ENCODE measurements at places on chromosomes 7 and 10.

GRCh38 chr10:116489460-116489859, 56.3 kb upstream of the PNLIP start:
- DNase-seq = no peak

DNA sequence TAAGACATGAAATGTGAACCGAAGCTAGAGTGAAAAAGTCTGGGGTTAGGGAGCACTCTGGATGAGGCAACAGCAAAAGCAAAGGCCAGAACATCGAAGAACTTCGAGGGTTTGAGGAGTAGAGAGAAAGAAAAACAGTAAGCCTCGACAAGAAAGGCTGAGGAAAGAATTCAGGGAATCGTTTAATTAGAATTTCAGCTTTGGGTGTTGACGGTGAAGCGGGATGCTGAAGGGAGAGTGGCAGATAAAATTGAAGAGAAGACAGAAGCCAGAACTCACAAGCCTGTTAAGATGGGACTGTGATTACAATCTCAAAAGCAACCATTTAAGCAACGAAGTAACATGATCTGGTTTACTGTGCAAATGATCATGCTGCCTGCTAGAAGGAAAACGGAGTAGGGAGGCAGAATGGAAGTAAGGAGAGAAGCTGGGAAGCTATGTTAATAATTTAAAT, 2.1 kb downstream of the TRDMT1 start:
- peak; percentile 71 for DNase-seq

DNA sequence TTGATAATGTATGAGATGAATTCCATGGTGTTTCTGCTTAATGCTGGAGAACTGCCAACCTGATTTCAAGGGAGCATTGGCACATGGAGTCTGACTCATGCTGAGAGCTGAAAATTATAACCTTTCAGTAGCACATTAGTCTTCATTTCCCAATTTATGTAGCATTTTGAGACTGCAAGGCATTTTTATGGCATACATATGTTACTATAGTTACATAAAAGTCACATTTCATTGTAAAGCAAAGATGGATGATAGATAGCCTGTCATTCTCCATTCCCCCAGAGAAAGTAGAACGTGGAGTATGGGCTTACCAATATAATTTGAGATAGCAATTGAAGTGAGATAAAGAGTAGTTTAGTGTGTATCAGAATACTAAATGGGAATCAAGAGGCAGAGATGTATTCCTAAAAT, 103.1 kb downstream of the SLC16A9 start:
- DNase-seq = peak; percentile 52

- no peak for DNase-seq
Observed at GRCh38 chr10:113523071-113523470, 29.8 kb upstream of the HABP2 start.

DNA sequence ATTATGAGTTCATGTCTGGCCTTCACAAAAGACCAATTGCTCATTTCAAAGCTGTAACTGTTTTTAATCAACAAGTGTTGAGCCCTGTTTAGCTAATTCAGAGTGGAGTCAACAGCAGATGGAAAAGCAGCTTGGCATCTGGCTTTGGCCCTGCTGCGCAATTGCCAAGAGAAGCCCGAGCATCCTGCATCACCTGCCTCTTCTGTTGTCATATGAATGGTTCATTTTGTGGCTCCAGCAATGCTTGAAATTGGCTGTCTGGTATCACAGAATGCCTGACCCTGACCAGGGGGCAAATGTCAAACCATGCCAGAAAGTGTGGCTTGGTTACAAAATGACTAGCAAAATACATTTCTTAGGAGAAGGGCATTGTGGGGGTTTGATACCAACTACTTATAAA, 296.5 kb upstream of the PHF14 start:
- no peak for DNase-seq

- no peak for DNase-seq
Observed at GRCh38 chr7:96033009-96033598, 260.8 kb downstream of the DYNC1I1 start.

GRCh38 chr10:97861097-97861750, 11.6 kb downstream of the GOLGA7B start:
- peak; percentile 53 for DNase-seq

GRCh38 chr7:136114966-136115762, 138.0 kb upstream of the MTPN start:
- peak; percentile 50 for DNase-seq

DNA sequence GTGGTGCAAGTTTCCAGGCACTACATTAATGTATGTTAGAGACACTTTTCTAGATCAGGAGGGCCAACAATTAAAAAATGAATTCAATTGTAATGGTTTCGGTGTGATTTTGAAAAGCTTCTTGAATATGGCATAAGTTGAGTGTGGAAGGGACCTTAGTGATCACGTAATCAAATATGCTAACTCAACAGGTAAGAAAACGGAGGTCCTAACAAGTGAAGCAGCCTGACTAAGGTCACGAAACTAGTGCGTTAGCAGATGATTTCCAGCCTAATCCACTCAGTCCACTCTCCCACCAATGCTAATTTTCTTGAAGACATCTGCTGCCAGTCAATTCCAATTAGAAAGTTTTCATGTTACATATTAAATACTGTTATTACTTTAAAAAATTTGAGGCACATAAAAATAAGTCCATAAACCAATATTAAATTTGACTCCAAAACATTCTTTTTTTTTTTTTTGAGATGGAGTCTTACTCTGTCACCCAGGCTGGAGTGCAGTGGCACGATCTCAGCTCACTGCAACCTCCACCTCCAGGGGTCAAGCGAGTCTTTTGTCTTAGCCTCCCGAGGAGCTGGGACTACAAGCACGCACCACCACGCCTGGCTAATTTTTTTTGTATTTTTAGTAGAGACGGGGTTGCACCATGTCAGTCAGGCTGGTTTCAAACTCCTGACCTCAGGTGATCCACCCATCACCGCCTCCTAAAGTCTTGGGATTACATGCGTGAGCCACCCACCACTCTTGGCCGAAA, 2.3 kb upstream of the RSBN1L start:
- DNase-seq = no peak

- DNase-seq = peak; percentile 14
Observed at GRCh38 chr10:108556186-108556585, 1367.1 kb downstream of the XPNPEP1 start.

GRCh38 chr10:34760606-34761005, 54.5 kb downstream of the PARD3 start:
- DNase-seq = peak; percentile 44

GRCh38 chr7:99173787-99174186, 29.9 kb upstream of the SMURF1 start:
- DNase-seq = peak; percentile 5

DNA sequence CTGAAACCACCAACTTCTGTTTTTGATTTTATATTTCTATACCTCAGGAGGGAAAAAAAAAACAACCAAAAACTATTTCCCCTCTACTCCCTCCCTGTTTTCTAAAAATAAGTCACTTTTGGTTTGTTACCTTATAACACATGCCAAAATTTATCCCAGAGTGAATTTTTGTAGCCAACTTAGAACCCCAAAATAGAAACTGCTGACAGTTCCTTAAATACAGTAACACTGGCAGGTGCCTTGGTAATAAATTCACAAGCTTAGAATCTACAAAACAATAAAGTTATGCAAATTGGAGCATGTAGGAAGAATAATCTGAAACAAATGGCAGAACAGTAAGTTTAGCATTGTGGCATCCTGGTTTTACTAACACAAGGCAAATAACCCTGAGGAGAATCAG, 165.0 kb upstream of the HDAC9 start:
- DNase-seq = no peak

DNA sequence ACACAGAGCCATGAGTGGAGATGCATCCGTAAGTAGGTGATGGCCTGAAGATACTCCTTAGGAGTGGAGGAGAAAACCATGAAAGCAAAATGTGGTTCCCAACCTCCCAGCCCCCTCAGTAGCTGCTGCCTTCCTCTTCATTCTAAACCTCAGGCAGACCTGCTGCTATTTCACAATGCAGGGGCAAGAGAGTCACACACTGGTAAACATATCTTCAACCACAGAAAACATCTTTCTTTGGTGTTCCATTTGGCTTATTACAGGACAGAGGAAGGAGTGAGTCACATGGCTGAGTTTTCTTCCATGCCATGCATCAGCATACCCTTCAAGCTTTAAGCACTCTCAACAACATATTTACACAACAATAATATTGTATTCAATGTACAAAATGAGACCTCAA, 342.1 kb downstream of the BMPER start:
- DNase-seq = peak; percentile 49

- DNase-seq = no peak
Observed at GRCh38 chr7:158094671-158095226, 492.9 kb downstream of the PTPRN2 start.

- peak; percentile 54 for DNase-seq
Observed at GRCh38 chr10:60828489-60828852, 50.2 kb downstream of the CDK1 start.

- no peak for DNase-seq
Observed at GRCh38 chr7:156127166-156128134, 315.2 kb upstream of the SHH start.

DNA sequence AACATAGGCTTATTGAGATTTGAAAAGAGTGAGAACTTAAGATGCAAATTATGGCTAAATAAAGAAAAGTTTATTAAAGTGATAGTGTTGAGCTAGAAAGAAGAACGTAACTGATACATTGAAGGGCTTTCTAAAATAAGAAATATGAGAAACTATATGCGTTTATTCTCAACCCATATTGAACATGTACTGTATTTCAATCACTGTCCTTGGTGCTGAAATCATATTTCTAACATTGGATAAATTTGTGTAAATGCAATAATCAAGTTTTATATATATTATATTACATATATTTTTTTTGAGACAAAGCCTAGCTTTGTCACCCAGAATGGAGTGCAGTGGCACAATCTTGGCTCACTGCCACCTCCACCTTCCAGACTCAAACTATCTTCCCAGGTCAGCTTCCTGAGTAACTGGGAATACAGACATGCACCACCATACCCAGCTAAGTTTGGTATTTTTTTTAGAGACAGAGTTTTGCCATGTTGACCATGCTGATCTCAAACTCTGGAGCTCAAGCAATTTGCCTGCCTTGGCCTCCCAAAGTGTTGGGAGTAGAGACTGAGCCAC, 1065.8 kb downstream of the REEP3 start:
- DNase-seq = no peak

DNA sequence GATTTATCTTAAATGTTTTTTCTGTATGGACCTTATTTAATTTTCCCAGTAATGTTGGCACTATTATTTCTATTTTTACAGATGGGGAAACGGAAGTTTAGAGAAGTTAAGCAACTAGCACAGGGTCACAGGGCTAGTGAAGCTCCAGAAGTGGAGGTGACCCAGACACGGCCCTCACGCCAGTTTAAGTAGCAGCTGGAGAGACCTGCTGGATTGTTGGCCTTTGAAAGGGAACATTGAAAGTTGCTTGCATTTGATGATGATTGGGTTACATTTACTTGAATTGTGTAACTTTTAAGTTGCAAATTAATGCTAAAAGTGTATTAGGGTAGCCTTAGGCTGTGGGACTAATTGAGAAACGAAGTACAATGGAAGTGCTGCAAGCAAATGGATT, 25.6 kb downstream of the CDK14 start:
- DNase-seq = peak; percentile 31

GRCh38 chr7:121748546-121748945, 124.4 kb upstream of the PTPRZ1 start:
- no peak for DNase-seq

GRCh38 chr7:130290745-130291144, 2.2 kb upstream of the CPA4 start:
- peak; percentile 84 for DNase-seq

DNA sequence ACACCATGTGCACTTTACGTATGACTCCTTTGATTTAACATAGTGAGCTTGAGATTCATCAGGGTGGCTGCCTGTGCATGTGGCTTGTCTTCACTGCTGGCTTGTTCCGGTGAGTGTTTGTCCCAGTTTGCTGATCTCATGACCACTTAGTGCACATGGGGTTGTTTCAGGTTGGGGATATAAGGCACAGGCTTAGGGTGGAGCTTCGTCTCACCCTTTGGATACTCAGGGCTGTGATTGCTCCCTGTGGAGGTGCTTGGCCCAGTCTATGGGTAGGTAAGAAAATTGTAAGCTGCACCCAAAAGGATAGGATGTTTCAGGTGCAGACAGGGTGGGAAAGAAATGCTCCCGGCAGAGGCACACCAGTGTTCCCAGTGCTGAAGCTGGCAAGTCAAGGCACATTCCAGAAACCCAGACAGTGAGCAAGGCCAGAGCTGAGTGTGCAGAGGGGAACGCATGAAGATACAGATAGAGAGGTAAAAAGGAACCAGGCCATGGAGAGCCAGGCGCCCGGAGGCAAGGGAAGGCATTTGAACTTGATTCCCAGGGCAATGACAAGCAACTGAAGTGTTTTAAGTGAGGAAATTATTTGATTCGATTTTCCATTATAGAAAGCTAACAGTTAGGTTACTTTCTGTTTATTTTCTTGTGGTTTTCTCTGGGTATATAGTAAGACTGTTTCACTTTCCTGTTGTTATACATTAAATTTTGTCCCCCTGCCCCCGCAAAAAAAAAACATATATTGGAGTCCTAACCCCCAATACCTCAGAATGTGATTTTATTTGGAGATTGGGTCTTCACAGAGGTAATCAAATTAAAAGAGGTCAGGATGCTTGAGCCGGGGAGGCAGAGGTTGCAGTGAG, 289.8 kb upstream of the KLF6 start:
- peak; percentile 71 for DNase-seq

- DNase-seq = no peak
Observed at GRCh38 chr10:99850767-99851340, 68.4 kb downstream of the ABCC2 start.

- DNase-seq = no peak
Observed at GRCh38 chr7:134353411-134353810, 36.7 kb upstream of the SLC35B4 start.

- DNase-seq = no peak
Observed at GRCh38 chr7:95357623-95358022, 33.3 kb upstream of the PON1 start.

DNA sequence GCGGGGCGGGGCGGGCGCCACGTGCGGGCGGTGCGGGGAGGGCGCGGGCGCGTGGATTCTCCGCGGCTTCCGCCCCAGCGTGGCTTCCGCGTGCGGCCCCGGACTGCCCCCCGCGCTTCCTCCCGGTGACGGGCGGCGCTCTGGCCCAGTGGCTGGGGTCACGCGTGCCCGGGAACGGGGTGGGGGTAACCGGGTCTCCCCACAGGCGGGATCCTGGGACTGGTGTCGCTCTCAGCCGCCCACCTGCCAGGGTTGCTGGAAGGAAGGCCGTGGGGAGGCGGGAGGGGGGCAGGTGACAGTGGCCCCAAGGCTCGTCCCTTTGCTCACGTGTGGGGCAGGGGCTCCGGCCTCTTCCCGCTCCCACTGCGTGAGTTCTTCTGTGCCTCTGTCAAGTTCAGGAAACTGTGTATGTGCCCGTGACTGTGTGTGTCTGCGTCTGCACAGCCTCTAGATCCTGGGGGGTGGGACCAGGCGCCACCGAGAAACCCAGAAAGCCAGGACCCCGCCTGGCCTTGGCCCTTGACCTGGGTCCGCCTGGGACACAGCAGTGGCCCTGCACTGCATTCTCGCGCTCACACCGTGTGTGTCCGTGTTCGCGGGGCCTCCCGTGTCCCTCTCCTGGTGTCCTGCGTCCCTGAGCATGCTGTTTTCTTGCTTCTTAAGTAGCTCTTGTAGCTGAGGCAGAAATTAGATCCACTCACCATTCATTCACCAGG, 919 bp downstream of the MAFK start:
- peak; percentile 39 for DNase-seq
